ENCODE measurements at places on chromosomes 6 and 20. TPM values are rescaled to one million over a fixed set of nuclear protein-coding genes. Genes with fewer than 3 reads are reported as not detected.

TSBP1 gene
- not detected for total RNA-seq

SGK1 gene
- 98.8 TPM for total RNA-seq

AAR2 gene
- total RNA-seq: 8.7 TPM

TCP11 gene
- total RNA-seq: not detected

HSPA12B gene
- not detected for total RNA-seq

GPR63 gene
- total RNA-seq: 0.08 TPM

BANF2 gene
- total RNA-seq: not detected

KDM1B gene
- 12.6 TPM for total RNA-seq

GGTLC1 gene
- total RNA-seq: not detected

COL21A1 gene
- total RNA-seq: 0.53 TPM

NUS1 gene
- 16.5 TPM for total RNA-seq

MEI4 gene
- total RNA-seq: not detected

CLDN20 gene
- total RNA-seq: not detected

SLC26A8 gene
- total RNA-seq: under 0.01 TPM

HLA-DRB1 gene
- total RNA-seq: not detected

EIF2S2 gene
- 56.3 TPM for total RNA-seq

TXLNB gene
- total RNA-seq: 0.23 TPM

TMC2 gene
- not detected for total RNA-seq

ABHD16B gene
- not detected for total RNA-seq

PDE7B gene
- total RNA-seq: 5.5 TPM

MDFI gene
- 0.23 TPM for total RNA-seq

PREP gene
- total RNA-seq: 12.4 TPM

STX11 gene
- total RNA-seq: 1.7 TPM

CRISP2 gene
- total RNA-seq: not detected

ZNF76 gene
- total RNA-seq: 11.7 TPM

SLC2A10 gene
- total RNA-seq: 45.4 TPM

FKBP1C gene
- total RNA-seq: 0.23 TPM

UNC93A gene
- not detected for total RNA-seq

HLA-B gene
- 195 TPM for total RNA-seq

GATA5 gene
- total RNA-seq: 1.7 TPM

CUTA gene
- 95.1 TPM for total RNA-seq

RAET1L gene
- total RNA-seq: not detected

PDE10A gene
- 1.9 TPM for total RNA-seq

RIPPLY2 gene
- total RNA-seq: under 0.01 TPM

CALHM4 gene
- total RNA-seq: not detected

SLPI gene
- not detected for total RNA-seq

JPH2 gene
- total RNA-seq: 1.1 TPM

SPTLC3 gene
- total RNA-seq: 0.98 TPM

EBF4 gene
- 0.75 TPM for total RNA-seq

DEFB127 gene
- total RNA-seq: not detected

GCLC gene
- total RNA-seq: 8.4 TPM

OXT gene
- not detected for total RNA-seq

All from smooth muscle cell of the coronary artery (primary cell).